ENCODE measurements at places on chromosomes 3 and 15.

GRCh38 chr3:12644331-12644937, 19.5 kb downstream of the RAF1 start:
- no peak for DNase-seq

DNA sequence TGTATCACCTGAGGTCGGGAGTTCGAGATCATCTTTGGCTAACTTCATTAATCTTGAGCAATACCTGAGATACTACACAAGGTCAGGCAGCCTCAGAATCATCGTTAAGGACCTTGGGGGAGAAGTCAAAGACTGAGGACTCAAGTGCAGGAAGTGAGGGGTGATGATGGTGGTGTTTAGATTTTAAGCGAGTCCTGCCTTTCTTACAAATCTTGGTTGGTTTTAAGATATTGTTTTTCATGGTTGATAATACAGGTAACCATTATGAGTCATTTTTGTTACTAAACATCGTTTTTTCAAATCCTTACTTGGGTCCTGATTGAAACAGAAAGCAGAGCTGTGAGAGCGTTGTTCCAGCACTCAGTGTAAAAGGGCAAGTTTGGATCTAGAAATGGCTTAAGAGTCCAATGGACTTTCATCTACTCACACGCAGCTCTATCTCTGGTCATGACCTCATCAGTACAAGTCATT, 4.1 kb downstream of the RASGRP1 start:
- no peak for DNase-seq

DNA sequence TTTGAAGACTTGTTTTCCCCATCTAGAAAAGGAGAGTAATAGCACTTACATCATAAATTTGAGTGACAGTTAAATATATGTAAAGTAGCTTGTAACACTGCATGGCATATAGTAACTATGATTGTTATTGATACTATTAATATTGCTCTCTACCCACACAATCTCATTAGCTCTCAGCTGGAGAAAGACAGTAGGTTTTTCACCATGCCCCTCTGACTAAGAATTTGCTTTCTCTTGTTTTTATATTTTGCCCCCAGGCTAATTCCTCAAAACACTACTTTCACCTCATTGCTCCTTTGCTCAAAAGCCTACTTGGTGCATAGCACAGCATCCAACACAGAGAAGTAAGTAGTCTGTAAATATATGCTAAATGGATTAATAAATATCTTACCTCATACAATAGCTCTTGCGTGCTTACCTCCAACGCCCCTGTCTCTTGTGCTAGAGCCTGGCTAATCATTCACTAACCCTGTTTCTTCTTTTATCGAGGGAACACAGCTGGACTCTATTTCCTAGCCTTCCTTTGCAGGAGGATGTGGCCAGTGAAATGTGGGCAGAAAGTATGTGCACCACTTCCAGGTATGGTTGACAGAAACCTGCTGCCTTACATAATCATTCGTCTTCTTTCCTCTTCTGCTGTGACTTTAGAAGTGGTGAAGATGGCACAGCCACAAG, 190.0 kb downstream of the PLCH1 start:
- DNase-seq = peak; percentile 56

DNA sequence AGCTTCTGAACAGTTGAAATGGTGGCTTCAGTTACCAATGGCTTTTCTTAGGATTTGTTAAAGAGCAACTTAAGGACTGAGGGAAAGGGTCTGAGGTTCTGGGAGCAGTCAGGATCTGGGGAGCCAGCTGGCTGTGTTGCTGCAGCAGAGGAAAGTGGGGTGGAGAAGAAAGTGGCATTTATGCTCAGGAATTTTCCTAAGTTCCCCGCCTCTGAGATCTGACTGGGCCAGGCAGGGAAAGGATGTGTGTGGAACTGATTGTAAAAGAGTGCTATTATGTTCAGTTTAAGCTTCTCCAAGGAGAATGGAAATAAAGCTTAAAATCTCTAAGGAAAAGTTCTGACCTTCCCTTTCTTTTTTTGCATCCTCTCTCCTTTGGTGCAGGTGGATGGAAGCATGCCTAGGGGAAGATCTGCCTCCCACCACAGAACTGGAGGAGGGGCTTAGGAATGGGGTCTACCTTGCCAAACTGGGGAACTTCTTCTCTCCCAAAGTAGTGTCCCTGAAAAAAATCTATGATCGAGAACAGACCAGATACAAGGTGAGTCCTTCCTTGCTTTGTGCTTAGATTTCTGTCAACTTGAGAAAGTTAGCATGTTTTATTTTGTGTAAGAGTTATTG, 37.8 kb downstream of the IQGAP1 start:
- no peak for DNase-seq

GRCh38 chr3:127226457-127226856, 33.5 kb downstream of the PRR23E start:
- DNase-seq = no peak

DNA sequence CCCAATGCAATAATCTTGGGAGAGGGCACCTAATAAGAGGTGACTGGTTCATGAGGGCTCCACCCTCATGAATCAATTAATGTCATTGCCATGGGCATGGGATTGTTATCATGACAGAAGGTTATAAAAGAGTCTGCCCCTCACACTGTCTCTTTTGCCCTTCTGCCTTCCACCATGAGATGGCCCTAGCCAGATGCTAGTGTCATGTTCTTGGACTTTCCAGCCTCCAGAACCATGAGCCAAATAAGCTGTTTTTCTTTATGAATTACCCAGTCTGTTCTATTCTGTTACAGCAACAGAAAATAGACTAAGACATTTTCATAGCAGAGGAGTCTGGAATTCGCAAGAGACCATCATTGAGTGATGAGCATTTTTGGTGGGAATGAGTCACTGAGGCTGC, 16.0 kb upstream of the RAD18 start:
- no peak for DNase-seq
